ENCODE measurements at places on chromosomes 1 and 21.

DNA sequence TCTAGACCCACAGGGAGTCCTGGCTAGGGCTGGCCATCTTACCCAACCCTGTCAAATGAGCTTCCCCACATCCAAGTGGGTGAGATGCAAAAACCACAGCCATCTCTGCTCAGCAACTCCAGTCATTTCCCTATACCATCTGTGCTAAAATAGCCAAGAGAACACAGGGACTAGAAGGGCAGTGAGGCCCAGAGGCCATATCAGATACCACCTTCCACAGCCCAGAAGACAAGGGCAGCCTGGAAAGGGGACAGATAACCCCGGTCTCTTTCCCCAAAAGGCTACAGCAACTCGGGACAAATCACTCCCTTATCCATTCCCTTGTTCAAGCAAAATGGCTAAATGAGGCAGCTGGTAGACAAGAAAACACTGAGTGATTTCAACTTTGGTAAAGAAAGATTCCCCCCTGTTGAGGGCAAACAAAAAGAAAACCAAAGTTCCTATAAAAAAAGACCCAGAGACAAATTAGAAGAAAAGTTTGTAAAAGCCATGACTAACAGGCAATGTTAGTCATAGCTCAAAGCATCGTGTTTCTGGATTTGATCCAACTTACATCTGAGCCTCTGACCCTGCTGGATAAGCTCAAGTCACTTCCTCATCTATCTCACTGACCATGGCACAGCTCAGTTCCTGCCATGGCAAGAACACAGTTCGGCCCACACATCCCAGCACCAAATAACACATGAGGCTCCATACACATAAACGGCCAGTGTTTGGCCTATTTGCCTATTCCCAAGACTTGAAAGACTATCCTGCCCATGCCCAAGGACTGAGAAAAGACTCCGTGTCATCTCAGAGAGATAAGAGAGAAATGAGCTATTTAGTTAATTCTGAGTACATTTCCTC, 3.1 kb downstream of the LAMB3 start:
- no peak for DNase-seq

DNA sequence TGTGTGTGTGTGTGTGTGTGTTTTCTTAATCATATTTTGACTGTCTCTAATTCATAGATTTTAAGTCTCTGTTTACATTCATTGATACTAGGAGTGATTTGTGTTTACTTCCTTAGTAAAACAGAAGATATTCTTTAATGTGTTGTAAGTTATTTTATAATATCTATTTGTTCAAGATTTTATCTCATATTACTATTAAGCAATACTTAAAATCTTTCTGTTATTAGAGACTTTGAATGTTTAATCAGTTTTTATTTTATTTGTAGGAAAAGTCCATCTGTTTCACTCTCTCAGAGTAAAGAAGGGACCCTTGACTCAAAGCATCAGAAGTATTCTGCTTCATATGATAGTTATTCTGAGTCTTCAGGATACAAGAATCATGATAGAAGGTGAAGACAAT, 89.2 kb downstream of the CEP350 start:
- no peak for DNase-seq

- no peak for DNase-seq
Measured at GRCh38 chr1:53979712-53980450, 33.7 kb downstream of the LRRC42 start.

DNA sequence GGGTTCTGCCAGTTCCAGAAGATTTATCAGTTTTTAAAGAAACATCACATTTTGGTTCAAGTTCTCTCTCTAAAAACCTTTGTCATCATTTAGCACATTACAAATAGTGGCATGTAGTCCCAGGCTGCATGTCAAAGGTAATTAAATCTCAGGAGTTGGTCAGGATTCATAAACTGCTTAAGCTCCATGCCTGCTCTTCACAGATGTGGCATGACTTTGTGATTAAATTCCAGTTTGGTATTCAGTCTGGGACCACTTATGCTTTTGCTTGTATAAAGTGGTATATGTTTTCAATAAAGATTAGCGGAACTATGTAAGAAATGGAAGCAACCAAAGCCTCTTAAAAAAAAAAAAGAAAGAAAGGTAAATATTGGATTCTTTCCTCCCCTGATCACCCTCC, 408.0 kb downstream of the DISC1 start:
- DNase-seq: no peak

DNA sequence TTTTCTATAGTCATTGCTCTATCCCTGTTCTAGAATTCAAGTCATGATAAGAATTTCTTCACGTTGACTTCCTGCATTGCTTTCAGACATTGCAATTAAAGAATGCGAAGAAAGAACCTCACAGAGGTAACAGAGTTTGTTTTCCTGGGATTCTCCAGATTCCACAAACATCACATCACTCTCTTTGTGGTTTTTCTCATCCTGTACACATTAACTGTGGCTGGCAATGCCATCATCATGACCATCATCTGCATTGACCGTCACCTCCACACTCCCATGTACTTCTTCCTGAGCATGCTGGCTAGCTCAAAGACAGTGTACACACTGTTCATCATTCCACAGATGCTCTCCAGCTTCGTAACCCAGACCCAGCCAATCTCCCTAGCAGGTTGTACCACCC, 10.6 kb downstream of the APCS start:
- DNase-seq: no peak

GRCh38 chr1:197987294-197987693, 70.1 kb downstream of the LHX9 start:
- DNase-seq: no peak

GRCh38 chr1:41745022-41745421, 173.7 kb downstream of the HIVEP3 start:
- no peak for DNase-seq

- DNase-seq: no peak
Measured at GRCh38 chr1:115215703-115216521, 122.1 kb downstream of the NGF start.

GRCh38 chr1:19407494-19408096, 77.7 kb downstream of the CAPZB start:
- DNase-seq: no peak

DNA sequence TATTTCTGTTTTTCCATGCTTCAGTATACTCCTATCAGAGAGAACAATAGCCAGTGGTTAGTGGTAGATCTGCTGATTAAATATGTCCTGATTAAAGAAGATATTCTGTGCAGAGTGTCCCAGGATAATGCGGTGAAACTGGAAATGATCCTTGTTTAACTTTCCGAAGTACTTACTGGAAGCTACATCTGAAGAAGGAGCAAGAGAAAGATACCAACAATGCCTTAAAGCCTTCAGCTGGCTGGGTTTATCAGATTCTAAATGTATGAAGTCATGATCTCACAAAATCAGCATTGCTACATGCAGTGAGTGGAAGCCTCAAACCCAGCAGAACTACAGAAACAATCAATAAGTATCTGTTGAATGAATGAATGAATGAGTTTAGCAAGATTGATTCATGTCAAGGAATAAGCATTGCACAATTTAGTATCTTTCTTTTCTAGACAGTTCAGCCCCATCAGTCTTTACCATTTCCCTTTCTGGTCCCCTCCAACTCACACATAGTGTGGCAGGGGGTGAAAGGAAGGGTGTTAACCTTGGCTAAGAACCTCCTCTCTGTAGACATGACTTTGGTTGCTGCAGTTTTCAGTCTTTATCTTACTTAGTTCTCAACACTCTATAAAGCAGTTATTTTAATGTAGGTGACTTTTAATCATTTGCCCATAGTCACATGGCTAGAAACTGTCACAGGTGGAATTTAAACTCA, 24.7 kb upstream of the DNASE2B start:
- DNase-seq: no peak

DNA sequence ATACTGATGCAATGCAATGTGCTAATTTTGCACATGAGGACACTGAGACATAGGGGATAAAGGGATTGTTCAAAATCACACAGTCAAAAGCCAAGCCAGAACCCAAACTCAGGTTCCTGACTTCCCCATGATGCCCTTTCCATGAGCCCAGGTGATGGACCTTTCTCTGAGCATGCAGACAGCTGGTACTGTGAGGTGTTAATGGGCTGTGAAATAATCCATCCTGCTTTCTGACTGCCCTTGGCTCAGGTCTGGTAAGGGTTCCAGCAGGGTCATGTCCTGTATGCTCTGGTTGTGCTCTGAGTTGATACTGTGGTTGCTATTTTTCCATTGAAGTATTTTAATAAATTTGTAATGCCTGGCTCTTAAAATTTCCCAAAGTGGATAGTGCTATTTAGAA, 50.0 kb downstream of the CNIH3 start:
- no peak for DNase-seq

DNA sequence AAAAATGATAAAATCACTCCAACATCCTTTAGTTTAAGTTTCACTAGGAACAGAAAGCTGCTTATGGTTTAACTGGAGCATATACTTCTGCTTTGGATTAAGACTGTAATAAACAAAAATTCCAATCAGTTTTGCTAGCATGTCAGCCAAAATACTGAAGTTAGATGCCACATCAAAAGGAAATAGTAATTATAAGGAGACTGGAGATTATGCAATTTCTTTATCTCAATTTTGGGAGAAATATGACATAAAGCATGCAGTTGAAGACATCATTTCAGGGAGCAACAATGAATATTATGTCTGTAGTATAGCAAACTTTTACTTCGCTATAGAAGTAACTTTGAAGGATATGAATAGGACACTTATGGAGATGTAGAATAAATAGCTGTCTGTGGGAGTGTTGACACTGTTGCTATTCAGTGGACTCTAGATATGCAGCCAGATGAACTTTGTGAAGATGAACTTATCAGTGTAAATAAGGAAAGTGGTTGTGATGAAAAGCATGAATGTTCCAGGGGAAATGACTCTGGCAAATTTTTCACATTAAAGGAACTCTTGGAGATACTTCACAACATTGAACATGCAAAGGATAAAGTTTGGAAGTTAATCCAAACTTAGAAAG, 107.8 kb downstream of the RABGAP1L start:
- DNase-seq: no peak

- DNase-seq: no peak
Measured at GRCh38 chr1:175493321-175494010, 249.9 kb downstream of the TNR start.

- DNase-seq: no peak
Measured at GRCh38 chr1:170097449-170097948, 23.0 kb upstream of the KIFAP3 start.

DNA sequence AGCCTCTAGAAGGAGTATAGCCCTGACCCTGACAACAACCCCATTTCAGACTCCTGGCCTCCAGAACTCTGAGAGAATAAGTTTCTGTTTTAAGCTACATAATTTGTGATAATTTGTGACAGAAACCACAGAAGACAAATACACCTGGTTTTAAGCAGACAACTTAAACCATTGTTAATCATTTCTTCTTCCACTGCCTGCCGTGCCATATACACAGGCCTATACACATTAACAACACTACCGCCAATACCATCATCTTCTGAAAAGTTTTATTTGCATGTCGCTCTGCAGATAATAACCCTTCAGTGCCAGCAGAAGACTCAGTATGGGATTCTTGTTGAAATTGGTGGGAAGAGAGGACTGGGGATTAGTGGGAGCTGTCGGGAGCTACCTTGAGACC, 39.9 kb upstream of the KRTAP19-8 start:
- DNase-seq: no peak

DNA sequence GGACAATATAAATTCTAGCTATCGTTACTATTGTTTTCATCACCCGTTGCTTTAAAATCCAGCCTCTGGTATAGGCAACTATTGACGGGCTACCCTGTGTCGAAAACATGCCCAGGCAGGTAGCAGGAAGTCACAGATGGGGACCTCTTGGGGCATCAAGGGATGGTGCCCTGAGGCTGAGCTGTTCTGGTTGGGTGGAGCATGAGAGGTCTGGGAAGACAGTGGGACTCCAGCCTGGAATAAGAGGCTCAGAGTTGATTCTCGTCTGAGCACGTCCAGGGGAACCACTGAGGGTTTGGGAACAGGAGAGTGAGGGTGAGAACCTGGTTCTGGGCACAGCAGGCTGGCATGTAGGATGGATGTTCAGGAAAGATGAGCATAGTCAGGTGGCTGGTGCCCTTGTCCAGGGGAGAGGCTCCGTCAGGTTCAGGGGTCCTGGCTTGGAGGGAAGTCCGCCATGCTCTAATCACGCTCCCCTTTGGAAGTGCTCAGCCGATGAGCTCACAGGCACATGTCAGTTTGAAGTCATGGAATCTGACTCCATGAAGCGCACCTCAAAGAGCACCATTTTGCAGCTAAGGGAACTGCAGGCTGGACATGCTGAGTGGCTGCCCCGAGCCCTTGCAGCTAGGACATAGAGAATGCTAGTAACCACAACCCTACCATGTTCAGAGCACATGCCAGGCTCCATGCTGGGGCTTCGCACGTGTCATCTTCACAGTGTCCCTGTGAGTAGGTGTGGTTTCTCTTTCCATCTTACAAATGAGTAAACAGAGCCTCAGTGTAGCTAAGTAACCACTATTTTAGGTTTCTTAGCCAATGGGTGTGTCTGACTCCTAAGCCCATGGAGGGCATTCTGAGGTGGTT, 21.0 kb downstream of the PCSK9 start:
- no peak for DNase-seq

DNA sequence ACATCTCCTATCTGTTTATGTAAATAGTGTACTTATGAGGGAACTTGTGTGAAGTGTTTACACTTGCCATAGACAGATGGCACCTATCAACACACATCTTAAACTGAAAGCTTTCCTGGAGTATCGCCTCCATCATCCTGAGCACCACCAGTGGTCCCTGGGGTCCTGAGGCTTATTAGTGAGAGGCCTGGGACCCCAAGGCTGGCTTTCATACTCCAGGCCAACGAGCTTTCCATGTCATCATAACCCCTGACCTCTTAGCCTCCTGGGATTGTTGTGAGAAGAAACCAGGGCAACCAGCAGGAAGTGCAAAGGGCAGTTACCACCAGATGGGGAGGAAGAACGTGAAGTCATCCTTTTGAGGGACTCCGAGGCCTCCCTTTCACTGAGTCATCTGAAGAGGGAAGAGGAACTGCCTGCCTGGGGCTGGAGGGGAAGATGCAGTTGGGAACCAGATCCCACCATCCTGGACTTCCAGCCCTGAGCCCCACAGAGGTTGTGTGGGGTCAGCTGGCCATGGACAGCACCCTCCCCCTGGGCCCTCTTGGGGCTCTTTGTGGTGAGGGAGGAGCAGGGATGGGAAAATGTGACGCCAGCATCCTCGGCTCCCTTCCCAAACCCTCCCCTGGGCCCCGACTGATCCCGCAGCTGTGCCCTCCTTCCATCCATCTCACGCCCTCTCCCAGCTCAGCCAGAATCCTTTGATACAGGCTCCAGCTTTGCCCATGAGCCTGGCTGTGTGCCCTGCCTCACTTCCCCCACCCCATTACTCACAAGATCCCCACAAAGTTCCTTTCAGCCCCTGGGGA, 5.8 kb downstream of the INKA2 start:
- no peak for DNase-seq

GRCh38 chr1:175434283-175434860, 241.8 kb upstream of the KIAA0040 start:
- no peak for DNase-seq

DNA sequence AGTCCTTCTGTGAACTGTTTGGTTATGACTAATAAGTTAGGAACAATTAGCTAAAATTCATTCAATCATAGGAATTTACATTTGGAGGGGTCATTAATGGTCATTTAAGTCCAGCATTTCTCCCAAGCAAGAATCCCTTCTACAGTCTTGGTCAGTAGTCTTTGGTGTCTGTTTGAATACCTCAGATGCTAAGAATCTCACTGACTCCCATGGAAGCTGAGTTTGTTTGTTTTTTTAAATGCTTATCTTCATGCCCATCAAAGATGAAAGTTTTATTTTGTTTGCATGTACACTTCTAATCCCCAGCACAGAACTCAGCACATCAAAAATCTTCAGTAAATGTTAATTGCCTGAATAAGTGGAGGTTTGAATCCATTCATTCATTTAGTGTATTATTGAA, 41.3 kb upstream of the SLC44A3 start:
- no peak for DNase-seq

- DNase-seq: no peak
Measured at GRCh38 chr1:52321061-52321460, 44.9 kb downstream of the CC2D1B start.
